Mammary epithelial cell (primary cell): ENCODE measurements at places on chromosomes 11 and 22. TPM values are rescaled to one million over a fixed set of nuclear protein-coding genes. Genes with fewer than 3 reads are reported as not detected.

DNA sequence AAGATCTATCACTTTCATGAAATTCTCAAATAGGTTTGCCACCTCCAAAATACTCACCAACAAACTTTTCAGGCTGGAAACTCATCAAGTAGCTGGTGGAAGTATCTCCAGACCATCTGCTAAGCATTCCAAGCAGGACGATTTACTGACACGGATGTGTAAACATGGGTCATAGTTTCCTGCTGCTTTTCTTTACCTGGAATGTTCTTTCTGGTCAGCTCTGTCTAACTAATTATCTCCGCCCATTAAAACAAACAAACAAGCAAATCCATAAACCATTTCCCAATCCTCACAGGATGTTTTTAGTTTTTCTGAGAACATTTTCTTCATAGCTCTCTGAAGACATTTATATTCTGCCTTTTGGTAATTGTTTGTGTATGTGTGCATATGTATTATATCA is 397.0 kb downstream of the METTL15 start:
- DNase-seq, result no peak

GRCh38 chr11:13222285-13222684 is 55.3 kb upstream of the BMAL1 start:
- DNase-seq, result peak; percentile 80

DNA sequence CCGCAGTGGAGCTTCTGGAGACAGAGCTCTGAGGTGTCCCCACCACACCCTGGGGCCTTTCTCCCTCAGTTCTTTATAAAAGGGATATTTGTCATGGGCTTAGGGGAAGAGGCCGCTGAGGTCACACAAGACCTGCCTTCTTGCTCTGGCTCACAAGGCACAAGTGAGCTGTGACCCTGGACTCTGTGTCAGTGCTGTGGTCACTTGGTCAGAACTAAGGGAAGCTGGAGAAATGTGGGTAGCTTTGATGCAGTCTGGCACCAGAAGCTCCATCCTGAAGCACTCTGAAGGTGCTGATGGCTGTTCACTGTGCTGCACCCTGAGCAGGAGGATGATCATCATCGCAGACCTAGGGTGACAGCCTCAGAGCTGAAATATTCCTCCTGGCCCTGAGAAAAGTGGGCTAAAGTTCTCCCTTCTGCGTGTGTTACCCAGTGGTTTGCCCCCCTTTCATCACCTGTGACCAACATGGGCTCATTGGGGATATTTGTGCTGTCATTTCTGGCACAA is 28.1 kb upstream of the VPREB1 start:
- DNase-seq, result no peak

- no peak for DNase-seq
Measured at GRCh38 chr11:109043315-109043714, 378.4 kb downstream of the DDX10 start.

DNA sequence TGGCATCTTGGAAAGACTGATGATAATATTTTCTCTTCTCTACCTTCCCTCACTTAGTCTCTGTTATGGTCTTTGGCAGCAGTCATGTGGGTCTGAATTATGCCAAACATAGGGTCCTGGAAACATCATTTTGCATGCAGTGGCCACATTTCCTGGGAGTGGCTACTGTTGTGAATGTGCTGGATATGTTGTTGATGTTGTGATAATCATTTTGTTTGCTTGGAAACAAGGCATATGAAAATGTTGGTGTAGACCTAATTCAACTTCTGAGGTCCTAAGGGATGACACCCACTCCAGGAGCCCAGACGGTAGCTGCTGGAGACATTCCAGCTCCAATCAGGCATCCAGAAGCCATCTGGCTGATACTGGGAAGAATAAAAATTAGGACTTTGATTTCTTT is 109.7 kb downstream of the DCDC1 start:
- DNase-seq, result no peak

DNA sequence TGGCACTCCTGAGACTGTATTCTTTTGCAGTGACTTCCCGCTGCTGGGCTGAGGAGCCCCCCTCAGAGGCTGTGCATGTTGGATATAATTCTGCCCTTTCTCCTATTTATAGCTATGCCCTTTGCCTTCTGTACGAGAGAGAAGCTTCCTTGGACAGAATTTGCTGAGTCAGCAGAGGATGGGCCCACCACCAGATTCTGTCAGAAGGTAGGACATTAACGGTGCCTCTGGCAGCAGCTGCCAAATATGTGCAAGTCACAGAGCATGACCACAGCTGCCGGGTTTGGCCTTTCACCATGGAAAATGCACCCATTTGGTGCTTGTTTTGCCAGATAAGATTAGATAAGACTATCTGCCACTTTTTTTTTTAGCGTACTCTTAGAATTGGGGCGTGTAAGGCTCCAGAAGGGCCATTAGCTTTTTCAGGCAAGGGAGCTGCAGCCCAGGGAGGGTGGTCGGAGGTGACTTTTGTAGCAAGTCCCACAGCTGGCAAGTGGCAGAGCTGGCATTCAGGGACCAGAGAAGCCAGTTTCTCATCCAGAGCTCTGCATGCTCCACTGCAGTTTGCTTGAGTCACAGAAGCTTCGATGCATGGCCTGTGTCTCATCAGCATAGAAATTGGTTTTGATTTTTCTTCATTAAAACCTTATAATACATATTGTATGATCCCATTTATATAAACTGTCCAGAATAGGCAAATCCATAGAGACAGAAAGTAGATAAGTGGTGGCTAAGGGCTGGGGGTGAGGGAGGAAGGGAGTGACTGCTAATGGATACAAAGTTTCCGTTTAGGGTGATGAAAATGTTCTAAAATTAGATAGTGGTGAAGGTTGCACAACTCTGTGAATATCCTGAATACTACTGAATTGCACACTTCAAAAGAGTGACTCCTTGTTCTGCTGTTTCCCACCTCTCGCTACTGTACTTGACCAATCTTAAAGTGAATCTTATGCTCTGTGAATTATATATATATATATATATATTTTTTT is 15.8 kb downstream of the UPB1 start:
- peak; percentile 16 for DNase-seq

DNA sequence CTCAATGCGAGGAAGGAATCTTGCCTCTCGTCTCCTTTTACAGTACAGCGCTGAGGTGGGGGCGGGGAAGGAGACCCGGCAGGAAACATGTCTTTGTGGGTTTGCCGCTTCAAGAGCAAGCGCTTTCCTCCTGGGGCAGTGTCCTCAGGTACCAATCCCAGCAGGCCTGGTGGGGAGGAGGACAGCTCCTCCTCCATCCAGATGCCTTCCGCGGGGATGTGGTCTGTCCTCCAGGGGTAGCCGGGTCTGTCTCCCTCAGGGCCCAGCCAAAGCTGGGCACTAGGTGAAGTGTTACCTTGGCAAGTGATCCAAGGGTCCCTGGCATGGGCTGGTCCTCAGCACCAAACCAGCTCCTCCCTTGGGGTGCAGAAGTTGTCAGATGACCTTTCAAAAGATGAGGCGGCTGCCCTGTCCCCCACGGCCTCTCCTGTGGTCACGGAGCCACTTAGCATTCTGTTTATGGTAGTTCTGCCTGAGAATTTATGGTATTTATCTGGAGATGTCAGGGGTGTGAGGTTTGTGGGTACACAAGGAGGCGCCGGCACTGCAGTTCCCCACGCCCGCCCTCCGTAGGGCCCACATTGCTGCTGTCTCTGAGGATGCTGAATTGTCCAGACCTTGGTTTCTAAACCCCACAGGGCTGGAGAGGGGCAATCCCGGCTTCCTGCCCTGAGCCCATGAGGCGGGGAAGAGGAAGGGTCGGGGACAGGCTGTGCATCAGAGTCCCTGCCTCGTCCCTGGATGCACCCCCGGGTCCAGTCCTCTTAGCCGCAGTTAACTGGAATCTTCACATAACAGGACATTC is 93.5 kb upstream of the ANO1 start:
- DNase-seq, result no peak

GRCh38 chr11:103699216-103699615 is 337.2 kb upstream of the DDI1 start:
- no peak for DNase-seq

- no peak for DNase-seq
Measured at GRCh38 chr22:24043958-24044357, 32.9 kb downstream of the CABIN1 start.

- DNase-seq, result peak; percentile 39
Measured at GRCh38 chr11:109864834-109865547, 228.2 kb upstream of the ZC3H12C start.

GRCh38 chr22:19903031-19903430 is 38.5 kb upstream of the COMT start:
- no peak for DNase-seq

DNA sequence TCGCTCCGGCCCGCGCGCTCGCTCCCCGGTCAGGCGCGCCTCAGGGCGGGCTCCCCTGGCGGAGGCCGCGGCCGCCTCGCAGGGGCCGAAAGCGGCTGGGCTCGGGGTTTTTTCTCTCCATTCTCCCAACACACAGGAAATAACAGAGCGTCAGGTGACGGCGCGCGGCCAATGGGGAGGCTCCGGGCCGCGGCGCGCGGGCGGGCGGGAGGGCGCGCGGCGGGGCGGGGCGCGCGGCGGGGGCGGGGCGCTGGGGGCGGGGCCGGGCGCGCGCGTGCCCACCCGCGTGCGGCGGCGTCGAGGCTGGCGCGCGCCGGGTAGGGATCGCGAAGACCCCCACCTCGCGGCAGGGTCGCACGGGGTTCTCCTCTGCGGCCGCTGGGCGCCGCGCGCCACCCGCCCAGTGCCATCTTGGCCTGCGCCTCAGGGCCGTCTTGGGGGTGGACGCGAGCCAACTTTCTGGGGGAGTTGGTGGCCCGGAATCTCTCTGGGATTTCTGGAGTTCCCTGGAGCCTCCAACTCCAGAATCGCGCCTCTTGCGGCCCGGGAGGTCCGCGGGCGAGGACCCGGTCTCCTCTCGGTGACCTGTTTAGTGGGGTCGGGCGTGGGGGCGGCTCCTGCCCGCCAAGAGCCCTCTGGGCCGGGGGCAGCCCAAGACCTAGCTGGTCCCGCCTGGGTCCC is at the start of gene TCF20:
TSS of gene TCF20 (minus strand) at position 144 of the 681 bp plus-strand sequence. CDS start 55,348 bp downstream, outside the sequence.
- peak; percentile 70 for DNase-seq

- DNase-seq, result no peak
Measured at GRCh38 chr22:43094551-43094950, 5.4 kb upstream of the TTLL1 start.

- no peak for DNase-seq
Measured at GRCh38 chr22:46001426-46002106, 24.6 kb upstream of the WNT7B start.

DNA sequence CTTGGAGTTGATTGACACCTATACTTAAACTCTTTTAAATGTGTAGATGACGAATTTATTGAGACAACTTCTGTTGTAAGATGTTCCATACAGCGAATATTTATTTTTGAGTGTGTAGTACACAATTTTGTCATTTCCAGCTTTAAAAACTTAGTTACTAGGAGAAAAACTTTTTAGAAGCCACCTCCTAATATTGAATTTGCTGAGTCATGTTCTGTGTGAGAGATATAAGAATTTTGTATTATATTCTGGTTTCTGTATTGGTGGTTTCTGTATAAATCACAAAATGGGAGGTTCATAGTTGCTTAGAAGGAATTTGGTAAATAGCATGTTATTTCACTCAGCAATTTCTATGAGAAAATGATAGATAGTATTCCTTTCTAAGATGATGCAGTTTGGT is 171.3 kb downstream of the WNT11 start:
- no peak for DNase-seq

GRCh38 chr22:32059426-32059825 is 16.4 kb downstream of the SLC5A1 start:
- DNase-seq, result no peak

- DNase-seq, result no peak
Measured at GRCh38 chr11:96085319-96085930, 161.5 kb upstream of the MTMR2 start.

DNA sequence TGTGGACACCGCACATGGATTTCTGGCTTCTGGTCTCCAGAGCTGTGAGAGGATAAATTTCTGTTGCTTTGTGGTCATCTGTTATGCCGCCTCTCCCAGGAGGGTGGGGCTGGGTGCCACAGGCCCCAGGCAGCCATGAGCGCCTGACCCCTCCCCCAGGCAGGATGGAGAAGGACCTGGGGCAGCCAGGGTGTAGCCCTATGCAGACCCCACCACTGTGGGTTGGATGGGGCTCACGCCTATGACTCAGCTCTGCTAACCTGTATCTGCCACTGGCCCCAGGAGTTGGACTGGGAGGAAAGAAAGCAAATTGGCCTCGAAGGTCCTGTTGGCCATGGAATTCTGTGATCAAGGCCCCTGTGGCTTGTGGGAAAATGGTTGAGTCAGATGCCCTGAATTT is 1351.1 kb downstream of the BRD1 start:
- no peak for DNase-seq

- no peak for DNase-seq
Measured at GRCh38 chr22:47390026-47390970, 627.8 kb downstream of the TBC1D22A start.

DNA sequence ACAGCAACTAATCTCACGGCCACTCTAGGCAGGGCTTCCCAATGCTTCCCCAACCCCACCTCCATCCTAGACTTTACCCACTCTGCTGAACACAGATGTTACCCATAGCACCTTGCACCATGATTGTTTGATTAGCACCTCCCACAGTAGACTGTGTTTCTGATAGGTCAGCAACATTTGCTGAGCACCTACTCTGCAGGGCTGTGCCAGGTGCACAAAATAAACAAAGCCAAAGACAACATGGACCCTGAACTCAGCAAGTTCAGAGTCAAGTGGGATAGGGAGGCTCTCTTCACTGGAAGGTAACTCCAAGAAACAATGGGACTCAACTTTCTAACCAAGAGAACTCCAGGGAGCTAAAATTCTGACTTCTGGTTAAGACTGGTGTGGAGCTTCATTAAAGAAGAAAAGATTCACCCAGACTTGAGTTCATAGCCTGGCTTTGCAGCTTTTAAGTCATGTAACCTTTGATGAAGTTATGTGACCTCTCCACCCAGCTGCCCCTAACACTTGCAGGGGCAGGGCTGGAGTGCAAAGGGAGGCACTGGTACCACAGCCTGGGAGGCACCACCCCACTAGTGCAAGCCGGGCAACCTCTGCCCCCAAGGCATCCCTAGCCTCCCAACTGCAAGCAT is 6.7 kb upstream of the RTN4RL2 start:
- DNase-seq, result no peak

- DNase-seq, result peak; percentile 14
Measured at GRCh38 chr11:47051217-47051616, 114.7 kb downstream of the CSTPP1 start.

GRCh38 chr11:128621601-128622501 is 34.5 kb upstream of the ETS1 start:
- DNase-seq, result peak; percentile 29

- DNase-seq, result no peak
Measured at GRCh38 chr11:12071574-12071973, 38.8 kb upstream of the MICAL2 start.

DNA sequence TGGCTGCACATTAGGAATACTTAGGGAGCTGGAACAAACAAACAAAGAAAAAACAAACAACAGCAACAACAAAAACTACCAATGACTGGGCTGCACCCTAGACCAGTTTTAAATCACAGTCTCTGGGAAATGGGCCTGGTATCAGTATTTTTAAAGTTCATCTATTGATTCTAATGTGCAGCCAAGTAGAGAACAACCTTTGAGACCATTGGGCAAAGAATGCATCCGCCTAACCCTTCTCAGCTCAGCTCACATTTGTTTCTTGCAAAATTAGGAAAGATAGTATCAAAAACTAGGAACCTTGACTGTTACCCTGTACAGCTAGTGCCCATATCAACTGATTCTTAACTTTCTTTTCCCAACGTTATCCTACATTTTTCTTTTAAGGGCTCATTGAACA is 5.2 kb downstream of the SYT9 start:
- DNase-seq, result no peak

The CHRM1 gene
- not detected for polyA plus RNA-seq

The KIF18A gene
- 6.8 TPM for polyA plus RNA-seq

The SLN gene
- polyA plus RNA-seq, result not detected

The TEX12 gene
- polyA plus RNA-seq, result not detected

The VWCE gene
- polyA plus RNA-seq, result 0.34 TPM

The LRP4 gene
- 3.8 TPM for polyA plus RNA-seq

The PGM2L1 gene
- polyA plus RNA-seq, result 1.6 TPM

The MMP8 gene
- 0.11 TPM for polyA plus RNA-seq

The GLB1L3 gene
- 2.1 TPM for polyA plus RNA-seq

The ENTHD1 gene
- not detected for polyA plus RNA-seq
